ENCODE measurements at places on chromosomes 6 and 20. TPM values are rescaled to one million over a fixed set of nuclear protein-coding genes. Genes with fewer than 3 reads are reported as not detected.
A peak's percentile ranks its signal among the peaks of the same experiment; 100 is the strongest.

The NKX2-2 gene
- total RNA-seq = not detected

- no peak for DNase-seq
These were observed 109.7 kb downstream of the BCAS1 start for GRCh38 chr20:53960579-53961272.

DNA sequence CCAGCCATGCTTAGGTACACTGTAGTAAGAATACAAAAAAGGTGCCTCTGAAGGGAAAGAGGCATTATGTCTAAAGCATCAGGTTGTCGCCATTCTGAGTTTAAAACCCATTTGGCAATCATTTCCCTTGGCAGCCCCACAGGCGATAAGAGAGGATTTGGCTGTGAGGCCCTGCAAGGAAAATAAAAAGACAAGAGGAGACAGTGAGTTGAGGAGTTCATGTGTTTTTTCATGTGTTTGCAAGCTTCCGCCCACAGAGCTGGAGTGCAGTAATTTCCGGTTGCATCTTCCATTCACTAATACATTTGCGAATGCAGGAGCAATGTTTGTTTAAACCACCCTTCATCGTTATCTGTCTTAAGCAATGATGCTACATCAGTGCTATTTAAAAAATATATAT, 138.5 kb upstream of the SOX4 start:
- no peak for DNase-seq

DNA sequence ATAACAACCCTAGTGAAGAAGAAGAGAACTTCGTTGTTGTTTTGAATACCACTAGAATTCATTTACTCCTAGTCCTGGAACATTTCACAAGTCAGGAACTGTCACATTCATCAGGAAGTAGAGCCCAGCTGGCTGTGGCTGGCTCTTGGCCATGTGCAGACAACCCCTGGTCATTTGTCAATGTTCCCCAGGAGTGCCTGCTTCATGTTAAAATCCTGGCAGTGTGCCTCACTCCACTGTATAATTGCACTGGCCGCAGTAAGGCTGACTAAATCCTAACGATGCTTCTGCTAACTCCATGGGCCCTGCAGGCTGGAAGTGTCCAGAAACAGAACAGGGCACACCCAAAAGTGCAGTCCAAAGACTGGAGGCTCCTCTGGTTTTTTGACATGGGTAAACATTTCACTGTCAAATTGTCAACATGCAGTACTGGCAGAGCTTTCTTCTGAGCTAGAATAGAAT, 41.5 kb upstream of the ADGRF1 start:
- DNase-seq = peak; percentile 95

DNA sequence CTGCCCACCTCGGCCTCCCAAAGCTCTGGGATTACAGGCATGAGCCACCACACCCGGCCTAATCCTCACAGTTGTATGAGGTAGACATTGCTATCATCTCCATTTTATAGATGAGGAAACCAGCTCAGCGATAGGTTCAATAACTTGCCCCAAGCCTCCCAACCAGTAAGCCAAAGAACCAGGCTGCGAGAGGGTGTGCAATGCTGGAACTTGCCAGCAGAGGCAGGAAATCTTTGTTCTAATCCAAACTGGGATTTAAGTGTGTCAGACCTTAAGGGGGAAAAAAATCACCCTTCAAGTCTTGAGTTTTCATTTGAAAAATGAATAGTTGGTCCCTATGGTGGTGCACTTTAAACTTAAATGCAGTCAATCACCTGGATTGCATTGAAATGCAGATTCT, 20.1 kb upstream of the RNGTT start:
- peak; percentile 42 for DNase-seq

- no peak for DNase-seq
These were observed 252.4 kb upstream of the IRAK1BP1 start for GRCh38 chr6:78614961-78615360.

GRCh38 chr6:80769106-80769505, 662.6 kb downstream of the BCKDHB start:
- no peak for DNase-seq

- DNase-seq = no peak
These were observed 1.4 kb downstream of the AHCY start for GRCh38 chr20:34301587-34302311.

- peak; percentile 41 for DNase-seq
These were observed 805 bp downstream of the MSH5 start for GRCh38 chr6:31740397-31741223.

- DNase-seq = no peak
These were observed 73.4 kb downstream of the FGD2 start for GRCh38 chr6:37078814-37079213.

GRCh38 chr6:137309078-137309762, 90.0 kb upstream of the IFNGR1 start:
- DNase-seq = peak; percentile 89

Measured in lung microvascular endothelial cell (primary cell).